H1 (cell line): ENCODE measurements at places on chromosomes 2 and 18.

DNA sequence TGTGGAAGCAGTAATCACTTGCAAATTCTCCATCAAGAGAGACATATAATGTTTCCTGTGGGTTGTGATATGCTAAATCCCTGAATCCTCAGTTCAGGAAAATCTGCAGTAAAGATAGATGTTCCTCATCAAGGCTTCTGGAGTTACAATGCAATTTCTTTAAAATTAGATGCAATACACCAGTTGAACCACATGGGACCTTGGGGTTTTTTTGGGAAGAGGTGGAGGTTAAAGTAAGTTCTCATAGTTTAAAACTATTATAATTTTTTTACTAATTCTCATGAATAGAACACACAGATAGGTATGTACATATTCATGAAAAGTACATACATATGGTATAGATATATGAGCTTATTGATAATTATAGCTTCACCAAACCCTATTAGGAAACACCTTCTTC lies 496.2 kb downstream of the SATB2 start:
- no peaks in the 10 kb centered on the region for H3K27me3 ChIP-seq
- no peak overlapping the region for H3K27ac ChIP-seq
- H3K4me3 ChIP-seq: no peak overlapping the region

DNA sequence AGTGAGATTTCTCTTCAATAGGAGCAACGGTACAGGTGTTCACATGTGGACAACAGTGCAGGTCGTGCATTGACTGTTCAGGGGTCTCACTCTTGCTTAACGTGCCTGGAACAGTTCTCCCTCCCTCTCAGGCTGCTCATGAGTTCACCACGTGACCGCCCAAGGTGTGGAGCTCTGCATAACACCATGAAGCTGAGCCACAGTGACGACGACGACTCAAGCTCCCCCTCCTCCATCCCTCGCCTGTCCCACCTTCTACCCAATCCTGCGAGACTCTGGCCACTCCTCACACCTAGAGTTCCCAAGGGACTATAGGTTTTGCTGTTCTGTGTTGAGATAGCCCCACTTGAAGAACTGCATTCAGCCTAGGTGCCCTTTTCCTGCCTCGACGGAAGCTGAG lies 42.8 kb downstream of the STK25 start:
- no peak overlapping the region for H3K4me3 ChIP-seq
- no peaks in the 10 kb centered on the region for H3K27me3 ChIP-seq
- H3K4me1 ChIP-seq: no peaks in the 10 kb centered on the region
- H3K36me3 ChIP-seq: no peaks in the 10 kb centered on the region

DNA sequence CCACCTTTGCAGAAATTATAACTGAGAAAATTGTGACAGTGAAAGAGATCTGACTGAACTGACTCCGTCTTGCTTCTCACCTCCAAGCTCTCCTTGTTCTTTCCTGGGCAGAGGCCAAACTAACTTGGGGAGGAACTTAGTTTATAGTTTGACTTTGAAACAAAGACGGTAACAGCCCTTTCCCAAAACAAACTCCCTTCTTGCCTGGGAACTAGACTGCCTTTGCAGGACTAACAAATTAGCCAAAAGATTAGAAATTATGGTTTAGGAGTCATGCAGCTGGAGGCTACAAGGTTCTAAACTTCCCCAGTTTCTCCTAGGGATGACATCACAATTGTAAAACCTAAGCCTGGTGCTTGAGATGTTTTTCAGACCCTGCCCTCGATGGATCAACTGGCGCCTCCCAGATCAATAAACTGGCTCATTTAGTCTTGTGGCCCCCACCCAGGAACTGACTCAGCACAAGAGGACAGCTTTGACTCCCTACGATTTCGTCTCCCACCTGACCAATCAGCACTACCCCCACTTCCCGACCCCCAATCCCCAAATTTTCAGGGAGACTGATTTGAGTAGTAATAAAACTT lies 137.7 kb downstream of the ALPK2 start:
- no peaks in the 10 kb centered on the region for H3K36me3 ChIP-seq
- H3K27ac ChIP-seq: no peak overlapping the region
- no peaks in the 10 kb centered on the region; the same call in 1 of the 2 replicates for H3K27me3 ChIP-seq
- H3K4me3 ChIP-seq: no peak overlapping the region
- H3K4me1 ChIP-seq: peaks cover 2% of the 10 kb centered on the region; the same call in 1 of the 2 replicates
- DNase-seq: no peak

GRCh38 chr2:105446501-105446900 lies 47.6 kb upstream of the FHL2 start:
- H3K4me3 ChIP-seq: no peak overlapping the region
- no peak for DNase-seq
- no peaks in the 10 kb centered on the region for H3K36me3 ChIP-seq
- H3K27me3 ChIP-seq: no peaks in the 10 kb centered on the region
- peaks cover 2% of the 10 kb centered on the region; the same call in 1 of the 2 replicates for H3K4me1 ChIP-seq

- no peak for DNase-seq
- no peak overlapping the region for H3K27ac ChIP-seq
- no peaks in the 10 kb centered on the region for H3K27me3 ChIP-seq
- no peaks in the 10 kb centered on the region for H3K36me3 ChIP-seq
Observed at GRCh38 chr2:240320204-240320993, 115.1 kb upstream of the GPC1 start.

- no peak for DNase-seq
- H3K4me3 ChIP-seq: no peak overlapping the region
- H3K4me1 ChIP-seq: no peaks in the 10 kb centered on the region
Observed at GRCh38 chr2:177024765-177025164, 187.8 kb upstream of the HNRNPA3 start.

DNA sequence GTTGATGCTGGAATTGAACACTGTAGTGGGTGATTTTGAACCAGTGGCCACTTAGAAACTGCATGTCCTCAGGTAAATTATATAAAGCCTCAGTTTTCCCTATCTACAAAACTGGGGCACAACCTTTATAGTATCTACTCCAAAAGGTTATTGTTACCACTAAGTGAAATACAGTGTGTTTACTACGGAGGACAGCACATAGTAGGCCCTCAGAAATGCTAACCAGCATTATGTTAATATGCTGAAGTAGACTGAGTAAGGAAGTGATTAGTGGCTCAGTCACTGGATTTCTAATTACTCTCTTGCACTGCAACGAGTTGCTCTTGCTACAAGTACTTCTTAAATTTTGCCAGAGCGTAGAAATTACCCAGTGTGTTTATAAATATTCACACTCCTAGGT lies 139.5 kb downstream of the HAUS1 start:
- no peaks in the 10 kb centered on the region for H3K27me3 ChIP-seq
- H3K4me3 ChIP-seq: no peak overlapping the region
- H3K36me3 ChIP-seq: no peaks in the 10 kb centered on the region
- H3K4me1 ChIP-seq: no peaks in the 10 kb centered on the region; the same call in 1 of the 2 replicates
- H3K27ac ChIP-seq: no peak overlapping the region

- no peak overlapping the region for H3K4me3 ChIP-seq
- no peaks in the 10 kb centered on the region for H3K27me3 ChIP-seq
- no peak overlapping the region for H3K27ac ChIP-seq
- H3K4me1 ChIP-seq: 0 out of 2 replicates have a peak, but pooled peaks cover 6% of the 10 kb centered on the region
- DNase-seq: peak; percentile 44
- no peaks in the 10 kb centered on the region for H3K36me3 ChIP-seq
Observed at GRCh38 chr2:42770288-42771131, 6.6 kb upstream of the OXER1 start.

GRCh38 chr2:86170449-86170848 lies 24.8 kb downstream of the IMMT start:
- no peak overlapping the region for H3K4me3 ChIP-seq
- no peak overlapping the region for H3K27ac ChIP-seq
- H3K27me3 ChIP-seq: no peaks in the 10 kb centered on the region

DNA sequence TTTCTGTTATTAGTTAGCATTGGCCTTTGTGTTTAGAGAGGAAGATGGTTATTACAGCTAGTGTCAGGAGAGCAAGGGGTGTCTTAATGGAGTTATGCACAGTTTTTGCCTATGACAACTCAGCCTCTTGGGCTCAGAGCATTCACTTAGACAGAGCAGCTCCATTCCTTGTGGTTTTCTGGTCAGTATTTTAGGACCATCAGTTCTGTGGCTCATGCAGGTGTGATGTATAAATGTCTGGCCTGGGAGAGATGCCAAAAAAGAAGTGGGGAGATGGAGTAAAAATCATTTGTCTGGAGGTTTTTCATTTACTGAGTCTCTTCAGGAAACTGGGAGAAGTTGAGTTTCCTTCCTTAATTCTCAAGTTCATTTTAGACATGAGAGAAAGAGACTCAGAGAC lies 79.7 kb downstream of the PRKCE start:
- no peaks in the 10 kb centered on the region for H3K4me1 ChIP-seq
- H3K27me3 ChIP-seq: no peaks in the 10 kb centered on the region
- H3K4me3 ChIP-seq: no peak overlapping the region
- H3K36me3 ChIP-seq: no peaks in the 10 kb centered on the region
- H3K27ac ChIP-seq: no peak overlapping the region
- no peak for DNase-seq

- H3K36me3 ChIP-seq: no peaks in the 10 kb centered on the region
- H3K4me3 ChIP-seq: no peak overlapping the region
- H3K27me3 ChIP-seq: no peaks in the 10 kb centered on the region
- no peak for DNase-seq
- peaks cover 5% of the 10 kb centered on the region for H3K4me1 ChIP-seq
Observed at GRCh38 chr2:101193033-101193626, 41.9 kb upstream of the TBC1D8 start.

- H3K27me3 ChIP-seq: peaks cover 34% of the 10 kb centered on the region
- H3K36me3 ChIP-seq: no peaks in the 10 kb centered on the region
- no peak overlapping the region for H3K27ac ChIP-seq
- H3K4me1 ChIP-seq: peaks cover 10% of the 10 kb centered on the region
Observed at GRCh38 chr2:50344509-50345106, 687.3 kb downstream of the NRXN1 start.

DNA sequence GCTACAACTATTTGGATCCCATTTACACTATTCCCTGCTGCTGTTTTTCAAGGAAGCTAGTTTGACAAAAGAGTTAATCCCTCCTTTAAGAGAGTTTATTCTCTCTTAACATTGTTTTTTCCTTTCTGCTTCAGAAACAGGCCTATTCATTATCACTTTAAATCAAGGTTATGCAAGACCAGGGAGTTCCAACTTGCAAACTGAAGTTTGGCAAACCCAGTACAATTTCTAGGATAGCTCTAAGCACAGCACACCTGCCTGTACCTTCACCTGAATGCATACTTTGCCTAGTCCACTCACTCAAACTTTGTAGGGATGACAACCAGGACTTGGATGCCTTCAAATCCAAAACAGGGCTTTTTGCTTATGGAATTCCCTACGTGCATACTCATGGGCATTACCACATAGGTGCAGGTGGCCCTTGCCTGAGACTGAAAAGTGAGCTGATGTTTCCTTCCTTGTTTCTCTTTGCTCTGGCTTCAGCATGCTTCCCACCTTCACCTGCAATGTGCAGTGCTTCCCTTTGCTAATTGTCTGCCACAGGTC lies 193.8 kb upstream of the MMADHC start:
- no peaks in the 10 kb centered on the region for H3K4me1 ChIP-seq
- H3K27me3 ChIP-seq: no peaks in the 10 kb centered on the region
- no peak overlapping the region for H3K4me3 ChIP-seq
- no peak for DNase-seq
- no peak overlapping the region for H3K27ac ChIP-seq
- H3K36me3 ChIP-seq: no peaks in the 10 kb centered on the region

DNA sequence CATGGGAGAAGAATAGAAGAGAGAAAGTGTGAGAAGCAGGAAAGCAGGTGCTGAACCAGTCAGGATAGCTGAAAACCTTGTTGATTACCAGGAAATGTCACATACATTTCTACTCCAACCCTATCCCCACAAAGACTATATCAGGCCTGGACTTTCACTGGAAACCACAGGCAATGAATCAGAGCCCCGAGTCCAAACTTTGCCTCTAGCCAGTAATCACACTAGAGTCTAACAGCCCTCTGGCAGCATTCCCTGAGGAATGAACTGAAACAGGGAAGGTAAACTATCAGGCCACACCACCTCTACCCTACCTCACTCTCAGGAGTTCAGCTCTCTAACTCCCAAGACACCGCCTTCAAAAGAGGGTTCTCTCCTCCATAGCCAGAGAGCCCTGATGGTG lies 18.7 kb upstream of the IHH start:
- H3K27ac ChIP-seq: no peak overlapping the region
- H3K36me3 ChIP-seq: no peaks in the 10 kb centered on the region
- no peaks in the 10 kb centered on the region for H3K4me1 ChIP-seq
- H3K27me3 ChIP-seq: no peaks in the 10 kb centered on the region
- DNase-seq: no peak

GRCh38 chr2:86649119-86649947 lies 25.7 kb upstream of the RNF103 start:
- H3K4me3 ChIP-seq: no peak overlapping the region
- no peaks in the 10 kb centered on the region for H3K4me1 ChIP-seq
- no peak for DNase-seq

- no peaks in the 10 kb centered on the region for H3K27me3 ChIP-seq
- no peaks in the 10 kb centered on the region for H3K36me3 ChIP-seq
- DNase-seq: no peak
- no peaks in the 10 kb centered on the region for H3K4me1 ChIP-seq
- H3K27ac ChIP-seq: no peak overlapping the region
Observed at GRCh38 chr18:32823226-32823625, 50.4 kb upstream of the KLHL14 start.

DNA sequence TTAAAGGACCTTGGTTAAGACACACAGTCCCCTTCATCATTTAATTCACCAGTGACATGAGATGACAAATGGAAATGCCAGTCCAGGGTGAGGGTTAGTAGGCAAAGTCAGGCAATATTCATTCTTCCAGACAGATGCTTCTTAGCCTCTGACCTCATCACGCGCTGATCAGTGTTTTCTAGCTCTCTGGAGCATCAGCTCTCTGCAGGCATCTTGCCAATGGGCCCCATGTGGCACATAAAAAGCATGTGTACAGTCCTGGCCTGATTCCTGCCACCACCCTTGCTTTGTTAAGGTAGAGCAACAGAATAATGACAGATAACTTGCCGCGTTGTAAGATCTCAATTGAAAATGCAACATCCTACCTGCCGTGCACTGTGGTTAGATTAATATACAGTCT lies 20.3 kb upstream of the NPAS2 start:
- no peaks in the 10 kb centered on the region for H3K36me3 ChIP-seq
- H3K27me3 ChIP-seq: no peaks in the 10 kb centered on the region
- no peak overlapping the region for H3K27ac ChIP-seq
- no peaks in the 10 kb centered on the region for H3K4me1 ChIP-seq
- no peak for DNase-seq

GRCh38 chr18:63619661-63620060 lies 24.4 kb downstream of the SERPINB4 start:
- no peak overlapping the region for H3K27ac ChIP-seq
- H3K36me3 ChIP-seq: no peaks in the 10 kb centered on the region
- DNase-seq: no peak

- DNase-seq: no peak
- H3K27ac ChIP-seq: no peak overlapping the region
- no peaks in the 10 kb centered on the region for H3K36me3 ChIP-seq
- H3K4me1 ChIP-seq: no peaks in the 10 kb centered on the region
- no peaks in the 10 kb centered on the region for H3K27me3 ChIP-seq
Observed at GRCh38 chr18:56900195-56901094, 246.4 kb upstream of the BOD1L2 start.

DNA sequence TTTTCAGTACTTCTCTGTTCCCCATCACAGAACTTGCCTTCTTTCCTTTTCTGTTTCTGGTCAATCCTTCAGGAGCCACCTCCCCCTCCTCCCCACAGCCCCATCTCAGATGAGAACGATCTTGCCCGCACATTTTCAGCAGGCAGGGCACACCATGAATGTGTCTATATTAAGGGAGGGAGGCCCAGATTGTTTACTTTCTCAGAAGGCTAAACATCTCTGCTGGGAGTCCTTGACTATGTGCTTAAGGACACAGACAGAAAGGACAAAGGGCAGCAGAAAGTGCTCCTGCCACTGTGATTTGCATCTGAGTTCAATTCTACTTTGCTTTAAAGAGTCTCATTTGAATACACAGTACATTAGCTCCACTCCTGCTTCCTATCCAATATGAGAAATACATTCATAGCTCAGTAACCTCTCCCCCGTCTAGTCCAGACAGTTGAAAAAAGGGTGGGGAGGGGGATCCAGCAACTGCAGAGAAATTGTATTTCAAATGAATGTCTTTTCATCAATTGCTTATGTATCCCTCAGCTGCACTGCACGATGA lies 175.0 kb upstream of the PARD3B start:
- H3K4me3 ChIP-seq: no peak overlapping the region
- H3K36me3 ChIP-seq: no peaks in the 10 kb centered on the region
- no peak overlapping the region for H3K27ac ChIP-seq
- H3K27me3 ChIP-seq: no peaks in the 10 kb centered on the region
